Panc1 (cell line): ENCODE measurements at places on chromosomes 3 and 15. TPM values are rescaled to one million over a fixed set of nuclear protein-coding genes. Genes with fewer than 3 reads are reported as not detected.

DNA sequence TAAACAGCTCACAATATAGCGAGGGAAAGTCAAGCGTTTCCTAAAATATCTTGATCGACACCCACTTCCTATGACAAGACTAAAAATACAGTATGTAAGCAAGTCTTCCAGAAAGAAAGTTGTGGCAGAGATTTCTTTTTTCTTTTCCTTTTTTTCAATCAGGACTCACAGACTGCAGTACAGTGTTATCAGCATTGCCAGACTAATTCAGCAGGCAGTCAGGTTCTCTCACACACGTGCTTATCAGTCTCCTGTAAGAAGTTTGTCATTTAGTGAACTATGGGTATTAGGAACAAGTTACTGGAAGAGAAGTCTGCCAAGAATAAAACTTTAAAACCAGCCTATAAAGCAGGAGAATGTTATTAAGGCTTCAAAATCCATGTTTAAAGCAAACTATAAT lies 32.8 kb upstream of the ZNF385D start:
- H3K4me3 ChIP-seq, result no peak overlapping the region
- no peak overlapping the region for H3K27ac ChIP-seq
- no peaks in the 10 kb centered on the region for H3K27me3 ChIP-seq
- H3K4me1 ChIP-seq, result no peaks in the 10 kb centered on the region

Gene BHLHE40
- 78.4 TPM for total RNA-seq

DNA sequence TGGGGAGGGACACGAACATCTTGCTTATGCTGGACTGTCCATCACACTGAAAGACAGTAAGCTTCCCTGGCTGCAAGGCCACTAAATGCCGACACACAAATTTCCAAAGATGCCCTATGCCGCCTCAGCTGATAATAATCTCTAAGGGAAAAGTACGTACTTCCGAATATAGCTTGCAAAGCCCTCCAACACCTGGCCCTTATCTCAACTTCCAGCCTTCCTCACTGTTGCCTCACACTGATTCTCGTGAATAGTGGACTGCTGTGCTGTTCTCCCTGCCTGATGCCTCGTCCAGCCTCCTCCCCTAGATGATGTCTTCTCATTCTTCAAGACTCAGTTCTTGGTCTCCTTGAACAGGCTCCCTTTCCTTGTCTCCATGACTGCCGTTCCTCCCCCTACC lies 72.3 kb downstream of the CD47 start:
- no peak for DNase-seq
- H3K27ac ChIP-seq, result no peak overlapping the region
- H3K27me3 ChIP-seq, result peaks cover 2% of the 10 kb centered on the region; the same call in 1 of the 2 replicates
- no peaks in the 10 kb centered on the region for H3K4me1 ChIP-seq

DNA sequence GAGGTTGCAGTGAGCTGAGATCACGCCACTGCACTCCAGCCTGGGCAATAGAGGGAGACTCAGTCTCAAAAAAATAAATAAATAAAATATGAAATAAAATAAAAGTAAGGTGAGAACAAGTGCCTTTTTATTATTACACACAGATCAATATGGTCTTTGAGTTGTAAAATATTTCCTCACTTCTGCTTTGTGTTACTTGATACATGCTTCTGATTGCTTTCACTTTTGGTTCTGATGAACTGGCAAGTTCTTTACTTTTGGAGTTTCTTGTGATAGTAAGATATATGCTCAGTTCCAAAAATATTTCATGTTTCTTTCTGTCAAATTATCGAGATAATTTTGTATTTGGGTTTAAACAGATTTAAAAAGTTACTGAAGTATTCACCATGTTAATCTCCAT lies 16.6 kb upstream of the GYG1 start:
- no peak for DNase-seq
- H3K27ac ChIP-seq, result no peak overlapping the region
- no peaks in the 10 kb centered on the region; the same call in 1 of the 2 replicates for H3K27me3 ChIP-seq
- H3K4me3 ChIP-seq, result no peak overlapping the region

Gene JMJD7
- total RNA-seq, result 13.2 TPM

DNA sequence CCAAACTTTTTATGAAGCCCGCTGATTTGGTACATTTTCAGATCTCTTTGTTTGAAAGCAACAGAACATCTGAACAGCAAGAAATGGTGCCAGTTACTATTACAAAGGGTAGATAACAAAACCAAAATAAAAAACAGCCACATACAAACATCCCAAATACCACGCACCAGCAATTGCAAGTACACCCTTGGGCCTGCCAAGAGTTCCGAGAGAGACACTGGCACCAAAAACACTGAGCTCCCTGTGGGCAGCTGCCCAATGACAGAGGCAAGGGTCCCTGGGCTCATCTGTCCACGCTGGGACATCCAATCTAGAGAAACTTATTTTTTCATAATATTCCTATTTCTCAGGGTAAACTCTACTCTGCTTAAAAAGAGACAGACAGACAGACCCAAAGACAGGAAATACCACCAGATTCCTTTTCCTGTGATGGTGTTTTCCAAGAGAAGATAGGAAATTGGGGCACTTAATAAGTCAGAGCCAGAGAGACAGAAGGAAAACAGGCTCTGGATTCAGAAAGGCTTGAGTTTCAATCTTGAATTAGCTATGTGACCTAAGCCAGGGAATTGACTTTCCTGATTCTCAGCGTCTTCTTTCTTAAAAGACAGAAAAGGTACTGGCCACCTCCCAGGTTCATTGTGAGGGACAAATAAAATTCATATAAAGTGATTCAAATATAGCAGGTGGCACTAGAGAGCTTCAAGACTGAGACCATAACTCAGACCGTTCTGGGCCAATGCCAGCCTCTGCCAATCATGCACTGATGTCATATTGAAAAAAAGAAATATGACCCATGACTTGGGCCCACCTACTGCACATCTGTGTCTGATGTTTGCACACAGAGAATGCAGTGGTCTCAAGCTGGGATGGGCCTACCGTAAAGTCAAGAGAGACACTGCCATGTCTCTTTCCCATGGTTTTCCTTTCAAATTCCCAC lies 61.3 kb downstream of the FOXP1 start:
- no peaks in the 10 kb centered on the region for H3K36me3 ChIP-seq
- no peak for DNase-seq
- H3K27ac ChIP-seq, result no peak overlapping the region
- no peak overlapping the region for H3K4me3 ChIP-seq
- H3K4me1 ChIP-seq, result no peaks in the 10 kb centered on the region
- H3K27me3 ChIP-seq, result no peaks in the 10 kb centered on the region

DNA sequence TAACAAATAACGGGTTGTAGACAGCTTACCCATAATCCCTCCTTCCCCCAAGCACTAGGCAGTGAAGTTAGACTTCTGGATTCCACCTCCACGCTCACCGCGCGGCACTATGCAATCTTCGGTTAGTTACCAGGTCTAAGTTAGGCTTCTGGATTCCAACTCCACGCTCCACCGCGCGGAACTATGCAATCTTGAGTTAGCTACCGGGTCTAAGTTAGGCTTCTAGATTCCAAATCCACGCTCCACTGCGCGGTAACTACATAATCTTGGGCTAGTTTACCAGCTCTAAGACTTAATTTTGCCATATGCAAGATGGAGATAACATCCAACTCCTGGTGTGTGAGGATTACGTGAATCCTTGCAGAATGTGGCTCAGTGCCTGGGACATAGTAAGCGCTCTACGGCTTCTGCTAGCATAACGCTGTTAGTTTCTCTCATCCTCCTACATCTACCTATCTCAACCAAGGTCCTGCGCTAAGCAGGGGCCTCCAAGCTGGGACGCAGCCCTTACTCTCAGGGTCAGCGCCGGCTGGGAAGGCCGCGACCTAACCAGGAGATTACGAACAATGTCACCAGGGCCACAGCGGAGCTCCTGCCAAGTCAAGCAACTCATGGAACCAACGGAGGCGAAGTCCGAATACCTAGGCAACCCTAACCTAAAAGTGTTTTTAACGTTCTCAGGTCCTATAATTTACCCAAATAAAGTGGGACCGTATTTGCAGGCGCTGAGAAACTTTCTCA lies 497 bp upstream of the RPLP1 start:
- peak overlapping the region; percentile 97 for H3K4me3 ChIP-seq
- peak overlapping the region; percentile 97 for H3K27ac ChIP-seq
- no peak for DNase-seq
- peaks cover 29% of the 10 kb centered on the region for H3K4me1 ChIP-seq
- H3K27me3 ChIP-seq, result no peaks in the 10 kb centered on the region
- H3K36me3 ChIP-seq, result peaks cover 52% of the 10 kb centered on the region

DNA sequence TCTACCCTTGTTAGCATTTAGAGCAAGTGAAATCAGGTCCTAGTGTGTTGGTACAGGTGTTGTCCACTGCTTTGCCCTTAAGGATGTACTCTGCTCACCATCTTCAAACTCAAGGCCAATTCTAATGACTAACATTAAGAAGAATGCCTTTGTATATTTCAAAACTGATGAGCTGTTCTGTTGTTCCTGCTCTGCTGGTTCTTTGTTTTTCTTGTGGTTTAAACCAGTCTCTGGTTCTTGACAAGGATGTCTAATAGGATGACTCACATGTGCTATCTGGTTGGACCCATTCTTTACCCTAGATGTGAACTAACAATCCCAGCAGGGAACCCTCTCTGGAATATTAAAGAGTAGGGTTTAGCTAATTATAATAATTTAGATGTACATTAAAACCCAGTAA lies 17.3 kb downstream of the ABHD5 start:
- no peaks in the 10 kb centered on the region for H3K36me3 ChIP-seq
- H3K4me1 ChIP-seq, result no peaks in the 10 kb centered on the region
- H3K27ac ChIP-seq, result no peak overlapping the region
- no peak overlapping the region for H3K4me3 ChIP-seq
- peak; percentile 15 for DNase-seq

GRCh38 chr3:27746838-27747237 lies 24.7 kb upstream of the EOMES start:
- no peak overlapping the region for H3K4me3 ChIP-seq
- H3K27me3 ChIP-seq, result no peaks in the 10 kb centered on the region
- no peaks in the 10 kb centered on the region for H3K4me1 ChIP-seq
- no peak for DNase-seq
- no peak overlapping the region for H3K27ac ChIP-seq

DNA sequence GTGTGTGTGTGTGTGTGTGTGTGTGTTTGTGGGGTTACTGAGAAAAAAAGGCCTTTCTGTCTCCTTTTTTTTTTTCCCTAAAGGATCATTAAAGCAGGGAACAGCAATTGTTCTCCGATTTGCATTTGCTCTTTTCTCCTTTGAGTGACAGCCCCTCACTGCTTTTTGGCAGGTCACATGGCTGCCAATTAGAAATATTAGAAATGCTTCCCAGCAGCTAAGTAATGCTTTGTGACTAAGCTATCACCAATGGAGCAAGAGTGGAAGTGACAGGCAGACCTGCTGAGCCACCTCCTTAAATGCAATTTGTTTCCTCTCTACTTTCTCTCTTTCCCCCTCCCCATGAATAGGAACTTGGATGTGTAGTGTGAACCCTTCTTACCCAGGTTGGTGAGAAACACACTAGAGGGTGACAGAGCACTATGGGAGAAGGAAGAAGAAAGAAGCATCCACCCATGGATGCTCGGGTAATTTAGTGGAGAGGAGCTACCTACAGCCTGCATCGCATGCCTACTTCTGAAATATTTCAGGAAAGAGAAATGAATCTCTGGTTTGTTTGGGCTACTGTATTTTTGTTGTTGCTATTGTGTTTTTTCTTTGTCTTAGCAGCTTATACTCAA lies 165.2 kb upstream of the PDZRN3 start:
- no peaks in the 10 kb centered on the region for H3K27me3 ChIP-seq
- no peak for DNase-seq
- H3K4me1 ChIP-seq, result no peaks in the 10 kb centered on the region

GRCh38 chr15:49964061-49964460 lies 155.0 kb downstream of the ATP8B4 start:
- H3K4me1 ChIP-seq, result no peaks in the 10 kb centered on the region
- no peaks in the 10 kb centered on the region for H3K36me3 ChIP-seq
- no peaks in the 10 kb centered on the region for H3K27me3 ChIP-seq
- DNase-seq, result no peak

GRCh38 chr3:108175352-108175751 lies 46.9 kb downstream of the IFT57 start:
- no peaks in the 10 kb centered on the region for H3K27me3 ChIP-seq
- no peak for DNase-seq
- H3K4me1 ChIP-seq, result no peaks in the 10 kb centered on the region
- H3K36me3 ChIP-seq, result no peaks in the 10 kb centered on the region; the same call in 1 of the 2 replicates
- no peak overlapping the region for H3K27ac ChIP-seq

Gene GPR87
- total RNA-seq, result not detected

Gene PLCL2
- 3.0 TPM for total RNA-seq

DNA sequence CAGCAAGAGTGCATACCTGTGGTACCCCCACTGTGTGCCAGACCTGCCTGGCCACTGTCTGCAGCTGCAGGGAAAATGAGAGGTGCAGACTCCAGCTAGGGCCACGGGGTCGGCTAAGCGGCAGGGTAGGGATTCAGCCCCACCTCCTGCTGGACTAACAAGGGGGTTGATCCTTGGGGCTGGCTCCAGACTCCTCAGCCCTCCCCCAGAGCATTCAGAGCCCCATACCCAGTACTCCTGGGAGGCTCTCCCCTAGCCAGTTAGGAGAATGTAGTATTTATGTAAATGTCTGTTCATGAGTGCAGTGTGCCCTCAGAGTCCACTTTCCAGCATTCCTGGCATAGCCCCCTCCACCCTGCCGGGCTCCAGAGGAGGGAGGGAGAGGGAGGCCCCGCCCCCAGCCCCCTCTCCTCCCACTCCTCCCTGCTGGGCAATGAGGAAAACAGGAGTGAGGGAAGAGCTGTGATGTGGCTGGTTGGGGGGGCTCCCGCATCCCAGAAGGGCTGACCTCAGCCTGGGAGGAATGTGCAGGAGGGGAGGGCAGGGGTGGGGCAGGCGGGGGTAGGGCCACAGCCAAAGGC lies 4.5 kb upstream of the SEMA3B start:
- peaks cover 10% of the 10 kb centered on the region for H3K4me1 ChIP-seq
- H3K27me3 ChIP-seq, result no peaks in the 10 kb centered on the region
- H3K36me3 ChIP-seq, result no peaks in the 10 kb centered on the region
- H3K27ac ChIP-seq, result no peak overlapping the region
- DNase-seq, result no peak
- H3K4me3 ChIP-seq, result no peak overlapping the region

- no peak overlapping the region for H3K27ac ChIP-seq
- no peaks in the 10 kb centered on the region for H3K36me3 ChIP-seq
- no peaks in the 10 kb centered on the region for H3K4me1 ChIP-seq
- no peak for DNase-seq
- no peak overlapping the region for H3K4me3 ChIP-seq
- H3K27me3 ChIP-seq, result no peaks in the 10 kb centered on the region
Observed at GRCh38 chr3:117927825-117928224, 1106.8 kb downstream of the IGSF11 start.

- no peaks in the 10 kb centered on the region for H3K4me1 ChIP-seq
- no peak overlapping the region for H3K4me3 ChIP-seq
- H3K36me3 ChIP-seq, result no peaks in the 10 kb centered on the region
- DNase-seq, result no peak
- H3K27me3 ChIP-seq, result no peaks in the 10 kb centered on the region
Observed at GRCh38 chr15:31456354-31457060, 129.9 kb downstream of the KLF13 start.

GRCh38 chr3:80983753-80984152 lies 777.7 kb downstream of the GBE1 start:
- no peaks in the 10 kb centered on the region for H3K27me3 ChIP-seq
- H3K27ac ChIP-seq, result no peak overlapping the region
- H3K4me1 ChIP-seq, result no peaks in the 10 kb centered on the region
- H3K36me3 ChIP-seq, result no peaks in the 10 kb centered on the region
- no peak overlapping the region for H3K4me3 ChIP-seq
- no peak for DNase-seq

Gene CELF6
- not detected for total RNA-seq
